Activated CD4-positive, alpha-beta T cell treated with anti-CD3 and anti-CD28 coated beads, Interleukin-2, amount 10 ng/mL, durations not matched to agents 7 days and 5 days (primary cell): ENCODE measurements at places on chromosomes 11 and 22.

GRCh38 chr11:48162885-48163268, 53.7 kb upstream of the OR4B1 start:
- no peak for DNase-seq
- H3K27ac ChIP-seq = no peak overlapping the region
- H3K4me3 ChIP-seq = no peak overlapping the region
- H3K36me3 ChIP-seq = peaks cover 70% of the 10 kb centered on the region
- no peaks in the 10 kb centered on the region for H3K27me3 ChIP-seq

GRCh38 chr11:94308024-94308423, 3.6 kb downstream of the IZUMO1R start:
- no peak for DNase-seq
- H3K4me1 ChIP-seq = no peaks in the 10 kb centered on the region
- peaks cover 2% of the 10 kb centered on the region for H3K27me3 ChIP-seq
- no peak overlapping the region for H3K27ac ChIP-seq
- no peak overlapping the region for H3K4me3 ChIP-seq

DNA sequence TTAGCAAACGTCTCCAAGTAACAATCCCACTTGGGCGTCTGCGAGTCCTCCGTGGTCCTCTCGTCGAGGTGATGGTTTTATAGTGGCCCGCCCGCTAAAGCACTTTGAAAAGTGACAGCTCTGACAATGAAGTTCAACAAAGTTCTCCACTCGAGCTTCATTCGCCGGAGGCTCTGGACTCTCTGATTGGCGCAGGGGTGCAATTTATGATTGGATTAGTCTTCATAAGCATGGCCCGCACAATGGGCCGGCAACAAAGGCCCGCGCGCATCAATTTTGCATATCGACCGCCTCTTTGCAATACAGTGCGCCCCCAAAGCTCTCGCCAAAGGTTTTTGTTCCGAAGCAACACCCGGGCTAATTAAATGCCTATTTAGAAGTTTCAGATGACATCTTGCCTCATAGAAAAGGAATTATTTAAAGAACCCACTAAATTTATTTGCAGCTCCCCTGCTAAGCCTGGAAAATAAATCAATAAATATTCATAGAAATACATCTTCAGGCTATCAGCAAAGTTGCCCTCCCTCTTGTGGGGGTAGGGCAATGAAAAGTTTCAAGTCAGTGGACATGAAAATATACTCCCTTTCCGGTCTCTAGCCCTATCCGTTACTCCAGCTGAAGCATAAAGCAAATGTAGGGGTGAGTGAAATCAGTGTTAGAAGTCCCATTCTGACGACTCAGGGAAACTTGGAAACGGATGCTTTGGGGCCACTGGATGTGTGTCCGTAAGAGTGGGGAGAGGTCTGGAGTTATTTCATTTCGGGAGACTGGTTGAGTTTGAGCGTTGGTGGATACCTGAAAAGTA, at the start of gene DBX1:
TSS of gene DBX1 (minus strand) at position 51 of the 805 bp plus-strand sequence. CDS start 151 bp downstream, outside the sequence.
- H3K27me3 ChIP-seq = peaks cover 86% of the 10 kb centered on the region
- H3K4me3 ChIP-seq = peak within 1 kb of the TSS; percentile 39
- peaks cover 22% of the 10 kb centered on the region for H3K4me1 ChIP-seq
- H3K27ac ChIP-seq = peak within 1 kb of the TSS; percentile 68
- DNase-seq = no peak

DNA sequence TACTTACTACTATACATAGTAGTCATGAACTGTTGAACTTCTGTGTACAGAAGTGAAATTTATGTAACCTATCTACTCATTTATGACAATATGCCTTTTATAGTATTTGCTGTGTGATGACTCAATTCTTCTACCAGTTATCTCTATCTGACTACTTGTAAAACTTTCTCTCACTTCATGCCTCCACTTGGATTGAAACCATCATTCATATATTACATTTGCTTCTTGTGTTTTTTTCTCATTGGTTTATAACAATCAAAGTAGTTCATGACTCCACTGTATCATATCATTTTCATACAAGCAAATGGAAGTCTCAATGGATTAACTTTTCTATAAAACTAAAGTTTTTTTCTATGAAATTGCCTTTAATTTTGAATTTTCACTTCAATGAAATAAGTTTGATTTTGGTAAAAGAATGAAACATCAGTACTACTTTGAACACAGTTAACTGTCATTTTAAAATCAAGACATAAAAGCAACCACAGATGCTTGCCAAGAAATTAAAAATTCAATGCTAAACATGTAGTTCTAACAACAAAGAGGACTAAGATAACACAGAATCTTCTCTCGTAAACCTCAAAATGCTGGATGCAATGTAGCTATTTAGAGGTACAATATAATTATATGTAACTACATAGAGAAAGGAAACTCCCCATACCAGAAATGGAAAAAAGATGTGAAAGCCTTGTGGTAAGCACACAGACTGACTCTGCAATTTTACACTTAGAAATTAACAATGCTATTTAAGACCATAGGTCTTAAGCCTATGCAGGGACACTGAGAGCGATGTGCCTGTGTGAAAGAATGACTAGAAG, 27.6 kb upstream of the EXPH5 start:
- no peak overlapping the region for H3K4me3 ChIP-seq
- peaks cover 28% of the 10 kb centered on the region for H3K27me3 ChIP-seq
- no peak overlapping the region for H3K27ac ChIP-seq

- DNase-seq = peak; percentile 84
- H3K36me3 ChIP-seq = peaks cover 17% of the 10 kb centered on the region
- peaks cover 44% of the 10 kb centered on the region for H3K4me1 ChIP-seq
- H3K27me3 ChIP-seq = no peaks in the 10 kb centered on the region
- H3K4me3 ChIP-seq = peak within 1 kb of the TSS; percentile 97
- peak within 1 kb of the TSS; percentile 99 for H3K27ac ChIP-seq
These were observed at the start of gene XNDC1N for GRCh38 chr11:71927820-71928736. Gene XNDC1N, minus strand, starts transcription at chr11:71928594. Its CDS starts 5,241 bp downstream, at chr11:71923353.

GRCh38 chr11:630871-631270, 3.9 kb upstream of the SCT start:
- H3K27ac ChIP-seq = no peak overlapping the region
- peaks cover 21% of the 10 kb centered on the region for H3K4me1 ChIP-seq
- no peak for DNase-seq
- H3K27me3 ChIP-seq = peaks cover 32% of the 10 kb centered on the region
- peaks cover 2% of the 10 kb centered on the region for H3K36me3 ChIP-seq
- no peak overlapping the region for H3K4me3 ChIP-seq

DNA sequence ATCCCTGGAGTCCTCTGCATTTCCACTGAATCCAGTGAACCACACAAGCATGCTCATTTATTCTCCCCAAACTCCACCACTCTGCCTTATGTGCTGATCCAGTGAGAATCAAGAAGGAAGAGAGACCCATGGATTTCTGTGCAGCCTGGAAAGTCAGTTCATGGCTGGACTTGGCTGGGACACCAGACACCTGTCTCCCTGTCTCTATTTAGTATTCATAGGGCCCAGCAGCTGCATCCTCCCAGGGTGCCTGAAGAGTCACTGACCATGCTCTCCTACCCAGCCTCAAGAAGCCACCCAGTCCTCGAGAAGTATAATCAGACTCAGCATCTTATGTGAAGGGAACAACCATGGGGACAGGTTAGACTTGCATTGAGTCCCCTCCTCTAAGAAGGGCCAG, 83.2 kb downstream of the ZNF280B start:
- no peak overlapping the region for H3K4me3 ChIP-seq
- no peak overlapping the region for H3K27ac ChIP-seq
- DNase-seq = no peak
- no peaks in the 10 kb centered on the region for H3K4me1 ChIP-seq
- H3K27me3 ChIP-seq = peaks cover 18% of the 10 kb centered on the region
- no peaks in the 10 kb centered on the region for H3K36me3 ChIP-seq

DNA sequence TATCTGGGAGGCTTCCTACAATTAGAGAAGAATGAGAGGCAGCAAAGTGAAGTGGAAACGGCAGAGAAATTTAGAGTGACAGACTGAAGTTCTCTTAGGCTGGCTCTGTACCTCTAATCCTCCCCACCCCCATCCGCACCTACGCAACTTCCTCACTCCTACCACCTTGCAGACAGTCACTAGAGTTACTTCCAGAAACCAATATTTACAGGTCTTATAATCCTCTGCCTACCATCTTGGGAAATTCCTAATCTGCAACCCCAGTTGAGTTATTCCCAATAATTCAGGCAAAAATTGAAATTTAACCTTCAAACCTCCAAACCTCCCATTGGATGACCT, 71.7 kb downstream of the PAK1 start:
- peaks cover 18% of the 10 kb centered on the region for H3K4me1 ChIP-seq
- peaks cover 26% of the 10 kb centered on the region for H3K36me3 ChIP-seq
- no peak overlapping the region for H3K27ac ChIP-seq
- no peak for DNase-seq
- H3K27me3 ChIP-seq = no peaks in the 10 kb centered on the region

DNA sequence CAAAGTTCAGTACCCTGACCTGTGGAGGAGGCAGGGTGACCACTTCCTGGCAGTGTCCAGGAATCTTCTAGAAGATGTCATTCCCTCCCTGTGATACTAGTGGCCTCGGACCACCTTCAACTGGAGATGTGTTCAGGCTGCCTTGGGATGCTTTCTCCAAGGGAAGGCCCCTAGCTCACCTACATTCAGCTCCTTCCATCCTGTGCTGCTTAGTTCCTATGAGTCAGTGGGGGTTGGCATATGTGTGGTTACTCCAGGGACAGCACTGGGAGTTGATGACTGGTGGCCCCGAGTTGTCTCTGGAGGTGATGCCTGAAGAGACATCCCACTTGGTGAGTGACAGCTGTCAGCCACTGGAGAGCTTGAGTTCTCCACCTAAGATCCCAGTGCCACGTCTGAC, 81.8 kb upstream of the OR9Q1 start:
- no peak for DNase-seq
- H3K4me1 ChIP-seq = no peaks in the 10 kb centered on the region
- H3K27ac ChIP-seq = no peak overlapping the region
- no peaks in the 10 kb centered on the region for H3K36me3 ChIP-seq
- no peak overlapping the region for H3K4me3 ChIP-seq

- H3K4me1 ChIP-seq = peaks cover 10% of the 10 kb centered on the region
- H3K4me3 ChIP-seq = no peak overlapping the region
- H3K36me3 ChIP-seq = peaks cover 3% of the 10 kb centered on the region
- H3K27ac ChIP-seq = no peak overlapping the region
- peaks cover 20% of the 10 kb centered on the region for H3K27me3 ChIP-seq
These were observed 14.6 kb upstream of the STK33 start for GRCh38 chr11:8608652-8609051.

DNA sequence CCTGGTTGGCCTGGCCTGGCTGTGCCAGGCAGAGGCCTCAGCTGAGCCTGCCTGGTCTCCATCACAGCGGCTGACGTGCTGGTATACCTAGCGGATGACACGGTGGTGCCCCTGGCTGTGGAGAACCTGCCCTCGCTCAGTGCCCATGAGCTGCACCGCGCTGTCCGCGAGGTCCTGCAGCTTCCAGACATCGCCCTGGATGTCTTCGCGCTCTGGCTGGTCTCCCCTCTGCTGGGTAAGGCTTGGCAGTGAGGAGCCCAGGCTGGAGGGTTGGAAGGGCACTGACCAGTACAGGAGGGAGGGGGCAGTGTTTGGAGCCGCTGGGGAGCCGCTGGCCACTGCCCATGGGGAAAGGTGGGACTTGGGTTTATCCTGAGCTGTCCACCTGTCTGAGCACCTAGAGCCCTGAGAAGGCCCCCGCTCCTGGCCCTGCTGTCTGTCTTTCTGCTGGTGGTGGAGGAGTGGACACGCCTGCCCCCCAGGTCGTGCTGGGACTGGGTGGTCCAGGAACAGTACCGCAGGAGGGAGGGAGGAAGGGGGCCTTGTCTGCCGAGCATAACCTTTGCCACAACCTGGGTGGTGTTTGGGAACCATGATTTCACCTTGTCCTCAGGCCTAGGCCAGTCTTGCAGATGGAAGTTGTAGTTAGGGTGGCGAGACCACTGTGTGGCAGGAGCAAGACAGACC, 3.0 kb downstream of the FRMD8 start:
- H3K4me3 ChIP-seq = peak overlapping the region; percentile 35
- DNase-seq = no peak
- peaks cover 53% of the 10 kb centered on the region for H3K4me1 ChIP-seq
- peaks cover 27% of the 10 kb centered on the region for H3K36me3 ChIP-seq
- H3K27ac ChIP-seq = peak overlapping the region; percentile 57

GRCh38 chr11:28910926-28911325, 802.7 kb downstream of the METTL15 start:
- no peak overlapping the region for H3K27ac ChIP-seq
- H3K4me3 ChIP-seq = no peak overlapping the region
- no peaks in the 10 kb centered on the region for H3K36me3 ChIP-seq

DNA sequence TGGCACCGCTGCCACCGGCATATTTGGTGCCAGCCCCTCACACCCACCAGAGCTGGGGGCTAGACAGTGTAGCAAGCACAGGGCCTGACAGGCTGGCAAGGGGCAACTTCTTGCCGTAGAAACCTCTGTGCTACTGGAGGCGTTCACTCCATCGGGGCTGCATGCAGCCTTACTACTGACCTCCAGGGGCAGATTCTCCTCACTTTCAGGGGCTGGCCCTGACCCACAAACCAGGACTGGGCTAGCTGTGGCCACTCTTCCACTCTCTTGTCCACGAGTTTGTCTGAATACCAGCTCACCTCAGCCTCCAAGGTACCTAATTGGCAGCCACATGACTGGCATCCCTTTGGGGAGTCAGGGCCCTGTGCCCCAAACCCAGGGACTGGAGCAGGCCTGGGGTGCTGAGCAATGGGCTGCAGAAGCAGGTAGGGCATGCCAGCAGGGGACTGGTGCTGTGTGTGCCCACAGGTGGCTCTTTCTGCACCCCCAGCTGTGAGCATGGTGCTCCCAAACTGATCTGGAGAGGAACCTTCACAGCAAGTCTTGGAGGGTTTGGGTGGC, 2.1 kb upstream of the LMO1 start:
- H3K27me3 ChIP-seq = peaks cover 76% of the 10 kb centered on the region
- DNase-seq = no peak
- peaks cover 11% of the 10 kb centered on the region for H3K4me1 ChIP-seq
- no peaks in the 10 kb centered on the region for H3K36me3 ChIP-seq

GRCh38 chr11:63969461-63969860, 5.0 kb upstream of the COX8A start:
- peaks cover 4% of the 10 kb centered on the region for H3K27me3 ChIP-seq
- H3K4me3 ChIP-seq = no peak overlapping the region
- H3K4me1 ChIP-seq = peaks cover 8% of the 10 kb centered on the region
- DNase-seq = no peak
- H3K36me3 ChIP-seq = peaks cover 9% of the 10 kb centered on the region

DNA sequence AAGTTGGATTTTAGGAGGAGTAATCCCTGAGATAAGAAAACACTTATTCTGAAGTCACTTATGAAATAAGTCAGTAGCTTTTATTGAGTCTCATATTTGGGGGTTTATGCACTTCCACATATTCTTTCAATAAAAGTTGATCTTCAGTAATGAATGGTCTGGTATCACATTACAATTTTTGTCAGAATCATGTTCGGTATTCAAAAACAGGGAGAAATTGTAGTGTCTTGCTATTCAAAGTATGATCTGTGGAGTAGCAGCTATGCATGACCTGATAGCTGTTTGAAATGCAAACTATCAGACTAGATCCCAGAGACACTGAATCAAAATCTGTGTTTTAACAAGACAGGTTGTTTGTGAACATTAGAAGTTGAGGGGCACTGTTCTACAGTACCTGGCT, 857.6 kb downstream of the METTL15 start:
- DNase-seq = no peak
- no peak overlapping the region for H3K4me3 ChIP-seq
- H3K27ac ChIP-seq = no peak overlapping the region
- H3K4me1 ChIP-seq = no peaks in the 10 kb centered on the region
- H3K27me3 ChIP-seq = no peaks in the 10 kb centered on the region
